Panc1 (cell line): ENCODE measurements at places on chromosomes 7 and 10. TPM values are rescaled to one million over a fixed set of nuclear protein-coding genes. Genes with fewer than 3 reads are reported as not detected.

Gene CPED1
- total RNA-seq: 0.39 TPM

Gene RADIL
- total RNA-seq: 1.3 TPM

Gene GIMAP7
- total RNA-seq: 0.33 TPM

Gene HOXA11
- 0.57 TPM for total RNA-seq

GRCh38 chr10:95987685-95988426 is 55.5 kb upstream of the CCNJ start:
- no peaks in the 10 kb centered on the region for H3K36me3 ChIP-seq
- H3K27me3 ChIP-seq: peaks cover 31% of the 10 kb centered on the region
- H3K4me1 ChIP-seq: no peaks in the 10 kb centered on the region
- no peak overlapping the region for H3K27ac ChIP-seq
- no peak for DNase-seq

- H3K4me1 ChIP-seq: no peaks in the 10 kb centered on the region
- H3K4me3 ChIP-seq: no peak overlapping the region
- 0 out of 2 replicates have a peak, but pooled peaks cover 7% of the 10 kb centered on the region for H3K27me3 ChIP-seq
- H3K36me3 ChIP-seq: no peaks in the 10 kb centered on the region
Measured at GRCh38 chr10:130352291-130352645, 216.1 kb downstream of the GLRX3 start.

DNA sequence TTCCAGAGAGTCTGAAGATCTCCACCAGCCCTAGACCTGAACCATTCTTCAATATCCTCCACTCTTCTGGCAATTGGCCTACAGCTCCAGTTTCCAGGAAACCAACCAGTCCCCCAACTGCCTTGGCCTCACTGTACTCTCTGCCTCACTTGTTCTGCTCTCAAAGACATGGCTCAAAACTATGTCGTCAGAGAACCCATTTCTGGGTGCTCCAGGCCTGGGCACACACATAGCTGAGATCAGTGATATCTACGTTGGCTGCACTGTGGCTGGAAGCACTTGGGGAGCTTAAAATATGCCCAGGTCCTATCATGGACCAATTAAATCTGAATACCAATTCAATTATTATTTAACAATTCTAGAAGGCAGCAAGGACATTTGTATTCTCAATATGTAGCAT is 93.1 kb downstream of the COBL start:
- no peaks in the 10 kb centered on the region for H3K36me3 ChIP-seq
- H3K27ac ChIP-seq: no peak overlapping the region
- H3K4me1 ChIP-seq: no peaks in the 10 kb centered on the region
- peaks cover 6% of the 10 kb centered on the region; the same call in 1 of the 2 replicates for H3K27me3 ChIP-seq
- DNase-seq: no peak

DNA sequence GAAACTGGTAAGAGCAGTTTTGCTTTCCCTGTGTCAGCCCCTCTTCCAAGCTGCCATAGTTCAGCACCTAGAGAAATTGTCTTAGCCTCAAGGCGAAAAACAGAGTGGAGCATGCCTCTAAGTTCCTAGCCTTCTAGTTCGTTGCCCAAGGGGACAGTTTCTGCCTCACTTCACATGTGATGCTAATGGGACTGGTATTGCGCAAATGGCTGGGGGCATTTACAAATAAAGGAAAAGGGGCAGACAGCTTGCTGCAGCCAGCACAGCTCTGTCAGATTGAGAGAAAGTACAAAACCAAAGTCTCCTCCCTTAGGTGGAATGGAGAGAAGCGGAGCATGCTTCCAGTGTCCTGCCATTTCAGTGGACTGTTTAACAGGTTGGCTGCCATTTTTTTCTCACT is 567.7 kb downstream of the ETV1 start:
- no peak overlapping the region for H3K4me3 ChIP-seq
- no peaks in the 10 kb centered on the region for H3K27me3 ChIP-seq
- DNase-seq: no peak
- H3K4me1 ChIP-seq: no peaks in the 10 kb centered on the region
- no peak overlapping the region for H3K27ac ChIP-seq

DNA sequence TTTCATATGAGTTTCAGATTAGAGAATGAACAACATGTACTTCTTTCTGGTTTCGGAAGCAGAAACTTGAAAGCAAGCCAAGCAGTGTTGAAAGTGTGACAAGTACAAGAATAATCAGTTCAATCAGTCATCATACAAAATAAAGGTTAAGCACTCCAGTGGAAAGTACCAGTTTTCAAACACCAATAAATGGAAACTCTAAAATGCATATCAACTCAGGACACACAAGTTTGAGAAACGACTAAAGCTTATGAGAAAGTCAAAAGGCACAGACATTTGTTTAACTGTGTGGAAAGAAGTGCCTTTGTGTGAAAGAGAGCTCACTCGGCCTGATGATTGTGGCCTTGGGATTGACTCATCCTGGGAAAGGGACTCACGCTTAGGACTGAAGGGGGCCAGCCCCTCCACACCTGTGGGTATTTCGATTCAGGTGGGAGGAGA is 60.6 kb upstream of the AKR1C1 start:
- H3K27me3 ChIP-seq: no peaks in the 10 kb centered on the region
- DNase-seq: no peak
- no peaks in the 10 kb centered on the region for H3K36me3 ChIP-seq
